ENCODE measurements at places on chromosomes 11 and 22.
A peak's percentile ranks its signal among the peaks of the same experiment; 100 is the strongest.

GRCh38 chr11:46130286-46130940 is 9.2 kb upstream of the PHF21A start:
- no peak for DNase-seq

GRCh38 chr22:44332946-44333345 is 20.2 kb upstream of the SHISAL1 start:
- no peak for DNase-seq

DNA sequence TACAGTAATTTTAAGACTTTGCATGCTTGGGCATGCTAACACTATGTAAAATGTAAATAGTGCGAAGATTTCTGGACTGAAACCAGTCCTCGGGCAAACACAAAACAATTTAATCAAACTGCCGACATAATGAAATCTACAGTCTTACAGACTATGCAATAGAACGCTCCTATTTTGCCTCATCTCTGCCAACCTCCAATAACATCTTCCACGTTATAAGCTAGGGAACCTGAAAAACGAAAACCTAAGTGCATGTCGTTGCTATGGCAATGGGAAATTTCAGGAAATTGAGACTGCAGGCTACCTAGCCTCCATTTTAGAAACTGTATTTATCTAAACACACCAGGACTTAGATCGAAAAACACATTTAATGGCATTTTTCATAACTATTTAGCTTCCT is 1.1 kb downstream of the CSTF3 start:
- peak; percentile 10 for DNase-seq

- DNase-seq = no peak
Observed at GRCh38 chr22:49677495-49677889, 150.2 kb downstream of the BRD1 start.

GRCh38 chr11:107018902-107019493 is 722 bp upstream of the GUCY1A2 start:
- DNase-seq = peak; percentile 71

DNA sequence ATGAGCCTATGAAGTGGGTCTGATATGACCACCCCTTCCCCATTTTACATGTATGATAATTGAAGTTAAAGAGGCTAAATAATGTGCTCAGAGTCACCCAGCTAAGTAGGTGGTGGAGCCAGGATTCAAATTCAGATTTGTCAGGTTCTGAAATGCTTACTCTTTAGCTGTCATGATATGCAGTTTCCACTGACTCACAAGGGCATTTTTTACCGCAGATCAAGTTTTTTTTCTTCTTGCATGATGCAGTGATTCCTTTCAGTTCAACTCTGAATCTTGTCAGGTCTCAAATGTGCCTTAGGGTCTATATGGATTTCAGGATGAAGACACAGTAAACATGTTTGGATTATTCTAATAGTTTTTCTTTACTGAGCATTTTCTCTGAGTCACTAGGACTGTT is 12.6 kb upstream of the TRIM44 start:
- DNase-seq = peak; percentile 22

- no peak for DNase-seq
Observed at GRCh38 chr11:45166604-45166897, 20.1 kb downstream of the PRDM11 start.

DNA sequence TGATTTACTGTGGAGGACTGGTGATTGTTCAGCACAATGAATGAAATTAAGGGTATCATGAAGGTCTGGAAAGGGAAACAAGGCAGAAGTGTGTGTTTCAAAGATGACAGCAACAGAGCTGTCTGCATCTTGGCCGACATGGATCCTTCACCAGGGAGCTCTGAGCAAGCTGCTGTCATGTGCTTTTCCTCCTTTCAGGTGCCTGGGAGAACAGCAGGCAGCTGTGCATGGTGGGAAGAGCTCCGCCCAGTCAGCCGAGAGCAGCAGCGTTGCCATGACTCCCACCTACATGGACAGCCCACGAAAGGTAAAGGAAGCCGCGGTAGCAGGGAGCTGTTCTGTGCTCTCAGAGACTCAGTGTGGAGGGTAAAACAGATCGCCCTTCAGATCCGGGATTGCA is 87.1 kb upstream of the YWHAH start:
- DNase-seq = no peak

DNA sequence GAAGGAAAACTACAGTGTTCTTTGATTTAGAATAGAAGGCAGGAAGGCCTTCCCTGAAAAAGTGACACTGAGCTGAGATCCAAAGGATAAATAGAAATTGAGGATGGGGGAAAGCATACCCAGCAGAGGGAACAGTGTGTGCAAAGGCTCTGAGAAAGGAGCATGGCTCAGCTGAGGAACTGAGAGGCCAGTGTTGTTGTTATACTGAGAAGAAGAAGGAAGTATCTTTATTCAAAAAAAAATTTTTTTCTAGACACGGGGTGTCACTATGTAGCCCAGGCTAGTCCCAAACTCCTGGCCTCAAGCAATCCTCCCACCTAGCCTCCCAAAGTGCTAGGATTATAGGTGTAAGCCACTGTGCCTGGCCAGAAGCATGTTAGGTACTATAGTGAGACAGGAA is 3.5 kb upstream of the PIK3C2A start:
- DNase-seq = no peak

DNA sequence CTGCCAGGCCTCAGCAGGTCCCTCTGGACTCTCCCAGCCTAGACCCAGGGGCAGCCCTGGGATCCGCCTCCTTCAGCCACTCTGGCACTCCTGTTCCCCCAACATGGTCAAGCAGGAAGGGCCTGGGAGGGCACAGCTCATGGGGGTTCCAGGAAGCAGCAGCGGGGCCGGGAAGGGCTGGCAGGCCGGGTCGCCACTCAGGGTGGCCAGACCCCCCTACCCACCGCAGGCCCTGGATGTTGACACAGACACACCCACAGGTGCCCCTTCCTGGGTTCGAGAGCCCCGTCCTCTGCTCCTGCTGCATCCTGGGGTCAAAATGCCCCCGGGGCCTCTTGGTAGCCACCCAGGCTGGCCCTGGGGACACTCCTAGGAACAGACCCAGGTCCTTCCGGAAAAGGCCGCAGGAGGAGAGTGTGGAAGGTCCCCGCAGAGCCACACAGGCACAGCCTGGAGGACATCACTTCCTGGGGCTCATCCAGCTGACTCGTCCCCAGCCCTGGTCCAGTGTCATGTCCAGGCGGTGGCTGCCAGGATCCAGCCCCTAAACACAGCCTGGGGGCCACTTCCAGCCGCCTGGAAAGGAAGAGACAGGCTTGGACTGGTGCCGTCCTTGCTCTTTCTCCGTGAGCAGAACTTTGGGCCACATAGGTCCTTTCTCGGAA is 6.8 kb upstream of the PIM3 start:
- DNase-seq = no peak

- no peak for DNase-seq
Observed at GRCh38 chr22:38862375-38863329, 9.4 kb downstream of the CBX6 start.

DNA sequence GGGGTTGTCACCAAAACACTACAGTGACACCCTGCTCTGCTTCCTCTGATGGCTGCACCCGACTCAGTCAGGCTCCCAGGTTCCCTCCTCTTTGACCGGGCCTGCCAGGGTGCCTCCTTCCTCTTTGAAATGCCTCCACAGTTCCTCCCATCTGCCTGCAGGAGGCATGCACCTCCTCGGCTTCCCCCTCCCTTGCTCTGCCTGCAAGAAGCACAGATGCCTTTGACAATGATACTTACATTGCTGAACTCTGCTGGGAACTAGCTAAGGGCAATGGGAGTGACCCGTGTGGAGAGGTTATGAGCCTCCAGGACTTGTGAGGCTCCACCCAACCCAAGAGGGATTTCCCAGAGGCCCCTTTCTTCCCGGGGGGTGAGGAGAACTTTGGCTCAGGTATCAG is 674.1 kb downstream of the OPCML start:
- peak; percentile 43 for DNase-seq

DNA sequence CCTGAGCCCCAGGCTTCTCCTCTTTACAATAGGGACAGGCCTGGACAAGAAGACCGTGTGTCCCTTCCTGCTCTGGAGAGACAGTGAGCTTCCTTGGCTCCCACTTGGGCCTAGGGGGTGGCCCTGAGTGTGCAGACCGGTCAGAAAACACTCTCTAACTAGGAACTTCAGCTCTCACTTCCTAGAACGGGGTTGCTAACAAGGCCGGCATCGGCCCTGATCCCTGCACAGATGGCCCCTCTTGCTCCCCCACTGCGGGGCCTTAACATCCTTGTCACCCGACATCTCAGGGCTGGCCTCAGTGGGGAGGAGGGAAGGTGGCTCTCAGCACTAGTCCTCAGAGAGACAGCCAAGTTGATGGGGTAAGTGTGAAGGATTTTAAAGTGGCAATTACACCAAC is 406.9 kb downstream of the CTTN start:
- DNase-seq = no peak

- no peak for DNase-seq
Observed at GRCh38 chr11:59335001-59335400, 23.7 kb upstream of the OR5AN1 start.

DNA sequence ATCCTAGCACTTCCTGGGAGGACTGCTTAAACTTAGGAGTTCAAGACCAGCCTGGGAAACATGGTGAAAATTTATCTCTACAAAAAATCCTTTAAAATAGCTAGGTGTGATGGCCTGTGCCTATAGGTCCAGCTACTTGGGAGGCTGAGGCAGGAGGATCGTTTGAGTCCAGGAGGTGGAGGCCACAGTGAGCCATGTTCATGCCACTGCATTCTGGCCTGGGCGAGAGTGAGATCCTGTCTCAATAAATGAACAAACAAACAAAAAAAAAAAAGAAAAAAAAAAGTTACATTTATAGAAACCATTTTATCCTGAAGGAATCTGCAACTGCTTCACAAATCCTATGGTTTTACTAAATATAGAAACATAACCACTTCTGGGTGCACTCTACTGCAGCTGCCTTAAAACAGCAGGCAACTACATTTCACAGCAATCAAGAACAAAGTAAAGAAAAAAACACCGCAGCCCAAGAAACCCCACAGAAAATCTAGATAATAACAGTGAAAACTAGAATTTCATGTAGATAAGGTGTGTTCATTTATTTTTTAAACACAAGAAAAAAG is 75.9 kb upstream of the GAB2 start:
- DNase-seq = no peak

DNA sequence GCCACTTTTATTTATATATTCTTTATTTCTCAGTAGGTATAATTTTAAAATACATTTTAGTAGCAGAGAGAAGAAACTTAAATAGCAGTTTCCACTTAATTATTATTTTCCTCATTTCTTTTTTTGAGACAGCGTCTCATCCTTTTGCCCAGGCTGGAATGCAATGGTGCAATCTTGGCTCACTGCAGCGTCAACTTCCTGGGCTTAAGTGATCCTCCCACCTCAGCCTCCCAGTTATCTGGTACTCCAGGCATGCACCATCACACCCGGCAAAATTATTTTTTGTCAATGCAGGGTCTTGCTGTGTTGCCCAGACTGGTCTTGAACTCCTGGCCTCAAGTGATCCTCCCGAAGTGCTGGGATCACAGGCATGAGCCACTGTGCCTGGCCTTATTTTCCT is 38.3 kb downstream of the ATG13 start:
- no peak for DNase-seq

- no peak for DNase-seq
Observed at GRCh38 chr22:49963647-49964026, 3.1 kb downstream of the PIM3 start.

DNA sequence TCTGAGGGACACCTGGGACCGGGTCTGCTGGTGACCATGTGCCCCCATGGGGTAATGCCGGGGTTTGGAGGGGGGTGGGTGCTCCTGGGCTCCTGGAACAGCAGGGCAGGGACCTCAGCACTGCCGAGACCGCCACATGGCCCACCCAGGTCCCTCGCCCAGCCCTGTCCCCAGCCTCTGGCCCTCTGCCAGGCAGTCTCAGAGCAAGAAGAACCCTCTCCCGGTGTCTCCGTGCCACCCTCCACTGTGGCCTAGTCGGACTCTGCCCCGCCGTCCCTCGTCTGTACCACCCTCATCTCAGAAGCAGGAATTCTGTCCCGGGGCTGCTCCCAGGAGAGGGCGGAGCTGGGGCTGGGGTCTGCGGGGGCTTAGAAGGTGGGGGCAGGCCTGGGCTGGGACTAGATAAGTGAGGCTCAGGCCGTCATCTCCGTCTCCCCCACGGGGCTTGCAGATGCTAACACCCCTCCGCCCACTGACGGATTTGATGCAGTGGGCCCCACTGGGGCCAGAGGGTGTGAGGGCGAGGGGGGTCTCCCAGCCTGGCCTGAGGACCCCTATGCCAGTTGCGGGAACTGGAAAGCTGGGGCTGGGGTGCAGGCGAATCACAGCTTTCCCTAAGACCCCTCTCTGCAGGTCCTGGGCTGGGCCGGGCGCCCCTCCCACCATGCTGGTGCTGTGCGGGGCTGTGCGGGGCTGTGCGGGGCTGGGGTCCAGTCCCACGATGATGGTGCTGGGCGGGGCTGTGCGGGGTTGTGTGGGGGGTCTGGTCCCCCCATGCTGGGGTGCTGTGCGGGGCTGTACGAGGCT is 1.1 kb downstream of the MUC5AC start:
- DNase-seq = no peak

DNA sequence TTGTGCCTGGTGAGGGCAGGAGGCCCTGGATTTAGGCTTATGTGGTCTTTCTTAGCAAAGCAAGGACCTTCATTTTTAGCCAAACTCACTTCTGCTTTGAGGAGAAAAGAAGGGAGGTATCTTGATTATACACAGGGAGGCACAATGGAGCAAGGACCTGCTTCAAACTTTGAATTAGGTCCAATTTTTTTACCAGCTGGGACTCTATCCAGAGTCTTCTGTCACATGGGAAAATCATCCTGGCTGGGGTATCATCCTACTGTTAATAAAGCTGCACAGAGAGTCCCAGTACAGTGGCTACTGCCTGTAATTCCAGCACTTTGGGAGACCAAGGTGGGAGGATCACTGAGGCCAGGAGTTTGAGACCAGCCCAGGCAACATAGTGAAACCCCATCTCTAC is 87.8 kb downstream of the CWC15 start:
- no peak for DNase-seq

DNA sequence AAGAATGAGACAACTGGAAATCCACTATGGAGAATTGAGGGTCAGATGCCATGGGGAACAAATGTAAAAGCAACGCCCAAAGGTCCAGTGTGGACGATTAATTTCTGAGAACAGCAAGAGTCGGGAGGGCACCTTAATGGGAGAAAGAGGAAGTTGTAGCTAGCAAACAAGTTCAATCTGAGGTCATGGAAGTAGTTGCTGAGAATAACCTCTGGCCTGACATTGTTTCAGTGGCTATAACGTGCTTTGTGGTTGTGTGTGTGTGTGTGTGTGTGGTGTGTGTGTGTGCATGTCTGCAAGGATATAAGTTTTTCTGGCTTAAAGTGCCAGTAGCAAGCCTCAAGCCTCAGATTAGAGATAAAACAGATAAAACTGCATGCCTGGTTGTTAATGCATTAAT is 1630.1 kb upstream of the TENM4 start:
- no peak for DNase-seq

GRCh38 chr22:49760630-49761571 is 66.8 kb downstream of the BRD1 start:
- no peak for DNase-seq

- DNase-seq = no peak
Observed at GRCh38 chr11:67415501-67416304, at the start of gene CARNS1. TSS of gene CARNS1 (plus strand) at chr11:67415678. CDS start at chr11:67416200, 522 bp downstream.

GRCh38 chr11:113528982-113529381 is 53.8 kb upstream of the DRD2 start:
- DNase-seq = no peak

DNA sequence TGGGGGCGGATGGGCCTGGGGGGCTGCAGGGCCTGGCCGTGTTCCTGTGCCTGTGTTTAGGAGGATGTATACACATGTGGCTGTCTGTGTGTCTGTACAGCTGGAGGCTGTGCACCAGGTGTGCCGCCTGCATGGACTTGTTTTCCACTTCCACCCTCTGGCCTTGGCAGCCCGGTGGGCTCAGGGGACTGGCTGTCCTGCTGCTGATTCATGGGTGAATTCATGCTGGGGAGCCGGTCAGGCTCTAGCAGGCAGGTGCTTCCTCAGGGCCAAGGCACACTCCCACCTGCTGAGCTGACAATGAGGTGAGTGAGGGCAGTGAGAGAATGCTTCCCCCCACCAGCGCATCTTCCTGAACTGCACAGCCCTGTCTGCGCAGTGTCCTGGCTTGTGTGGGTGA is 88.4 kb downstream of the CCDC81 start:
- no peak for DNase-seq

All from AG08395 (cell line).